Stimulated activated CD8-positive, alpha-beta memory T cell treated with anti-CD3 and anti-CD28 coated beads, Interleukin-2, amount 100 ng/mL, for 1 hour (primary cell): ENCODE measurements at places on chromosomes 2 and 18.

- no peak for DNase-seq
Observed at GRCh38 chr18:48157956-48158355, 227.5 kb upstream of the SMAD2 start.

DNA sequence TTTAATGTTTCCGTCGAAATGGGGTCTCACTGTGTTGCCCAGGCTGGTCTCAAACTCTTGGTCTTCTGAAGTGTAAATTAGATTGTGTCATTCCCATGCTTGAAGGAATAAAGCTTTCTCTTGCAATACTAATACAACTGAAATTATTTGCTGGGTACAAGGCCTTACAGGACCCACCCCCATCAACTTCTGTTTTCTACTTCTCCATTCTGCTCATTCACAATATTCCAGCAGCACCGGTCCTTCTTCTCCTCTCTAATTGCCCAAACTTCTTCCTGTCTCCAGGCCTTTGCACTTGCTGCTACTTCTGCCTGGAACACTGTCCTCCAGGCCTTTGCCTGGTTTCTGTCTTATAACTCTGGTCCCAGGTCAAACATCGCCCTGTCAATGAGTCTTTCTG lies 73.8 kb downstream of the APOB start:
- DNase-seq: no peak

- DNase-seq: no peak
Observed at GRCh38 chr2:172962082-172962481, 113.6 kb upstream of the MAP3K20 start.

DNA sequence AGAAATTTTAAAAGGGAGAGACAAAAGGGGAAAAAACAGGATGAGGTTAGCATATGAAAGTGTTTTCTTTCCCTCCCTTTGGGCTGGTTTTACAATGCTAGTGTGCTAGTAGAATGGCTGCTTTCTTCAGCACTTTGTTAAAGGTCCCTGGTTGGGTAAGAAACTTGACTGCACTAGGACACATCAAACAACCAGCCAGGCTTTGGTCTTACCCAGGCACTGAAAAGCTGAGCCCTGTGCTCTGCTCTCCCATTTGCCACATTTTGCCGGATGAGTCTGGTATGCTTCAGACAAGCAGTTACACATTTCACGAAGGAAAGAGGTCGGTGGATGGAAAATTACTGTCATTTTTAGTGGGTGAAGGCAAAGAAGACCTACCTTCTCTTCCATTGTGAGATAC lies 242.0 kb downstream of the DPP10 start:
- no peak for DNase-seq

DNA sequence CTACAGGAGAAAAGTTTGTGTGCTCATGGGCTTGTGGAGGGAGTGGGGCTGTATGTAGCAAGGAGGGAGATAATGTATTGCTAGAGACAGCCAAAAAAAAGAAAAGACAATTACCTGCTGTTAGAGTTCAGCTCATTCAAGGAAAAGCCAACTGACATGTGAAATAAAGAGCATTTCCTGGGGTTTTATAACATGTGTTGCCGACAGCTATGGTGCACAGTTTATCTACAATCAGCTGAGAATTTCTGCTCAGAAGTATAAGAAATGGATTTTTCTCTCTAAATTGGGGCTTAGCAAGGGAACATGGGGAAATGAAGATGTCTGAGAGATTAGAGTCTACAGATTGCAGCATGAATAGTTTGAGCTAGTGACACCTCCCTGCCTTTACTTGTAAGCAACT lies 674.1 kb downstream of the SUCLG1 start:
- no peak for DNase-seq

DNA sequence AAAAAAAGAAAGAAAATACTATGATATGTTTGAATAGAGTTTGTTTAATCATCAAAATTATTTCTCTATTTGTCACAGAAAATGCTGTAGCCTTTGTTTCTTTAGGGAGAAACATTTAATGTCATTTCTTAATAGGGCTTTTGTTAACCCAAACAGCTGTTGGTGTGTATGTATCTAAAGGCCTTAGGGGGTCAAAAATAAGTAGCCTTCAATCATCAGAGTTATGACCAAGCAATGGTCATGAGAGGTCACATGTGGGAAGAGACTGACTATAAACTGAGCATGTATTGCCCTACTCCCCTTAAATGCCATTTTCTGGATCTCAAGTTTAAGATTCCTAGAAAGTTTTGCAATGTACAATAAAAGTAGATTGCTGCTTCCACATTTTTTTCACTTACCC lies 22.7 kb downstream of the HNMT start:
- DNase-seq: no peak

GRCh38 chr2:162184821-162185450 lies 32.9 kb upstream of the GCG start:
- DNase-seq: no peak

DNA sequence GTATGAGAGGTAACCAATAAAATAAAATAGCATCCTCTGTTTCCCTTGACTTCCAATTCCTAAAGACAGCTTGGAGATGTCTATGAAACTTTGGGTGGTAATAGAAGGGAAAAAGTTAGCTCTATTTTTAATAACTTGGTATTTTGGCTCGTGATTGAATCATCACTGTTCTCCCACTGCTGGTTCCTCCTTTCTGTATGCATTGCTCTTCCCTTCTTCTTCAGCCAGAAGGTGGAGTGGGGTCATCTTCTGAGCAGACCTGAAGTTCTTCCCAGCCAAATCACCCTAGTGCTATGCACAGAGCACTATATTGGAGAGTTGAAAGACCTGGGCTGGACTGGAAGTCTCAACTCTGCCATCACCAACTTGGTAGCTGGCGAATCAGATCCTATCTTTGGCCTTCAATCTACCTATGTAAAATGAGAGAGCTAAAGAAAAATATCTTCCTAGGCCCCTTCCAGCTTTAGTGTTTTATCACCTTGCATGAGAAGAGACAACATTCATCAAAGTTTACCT lies 54.1 kb downstream of the CPO start:
- DNase-seq: no peak

- no peak for DNase-seq
Observed at GRCh38 chr18:7924616-7925015, 357.5 kb downstream of the PTPRM start.

DNA sequence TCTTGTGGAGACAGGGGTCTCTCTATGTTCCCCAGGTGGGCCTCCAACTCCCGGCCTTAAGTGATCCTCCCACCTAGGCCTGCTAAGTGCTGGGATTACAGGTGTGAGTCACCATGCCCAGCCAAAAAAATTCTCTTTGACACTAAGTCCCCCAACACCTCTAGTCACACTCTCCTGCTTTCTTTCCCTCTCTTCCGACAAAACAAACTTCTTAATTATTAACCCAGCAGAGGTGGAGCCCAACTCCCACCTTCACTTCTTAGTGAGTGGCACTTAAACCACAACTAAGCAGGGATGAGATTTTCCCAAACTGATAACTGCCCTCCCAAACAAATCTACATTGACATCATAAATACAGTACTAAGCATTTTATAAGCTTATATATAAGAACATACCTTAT lies 60.5 kb upstream of the PMAIP1 start:
- no peak for DNase-seq

DNA sequence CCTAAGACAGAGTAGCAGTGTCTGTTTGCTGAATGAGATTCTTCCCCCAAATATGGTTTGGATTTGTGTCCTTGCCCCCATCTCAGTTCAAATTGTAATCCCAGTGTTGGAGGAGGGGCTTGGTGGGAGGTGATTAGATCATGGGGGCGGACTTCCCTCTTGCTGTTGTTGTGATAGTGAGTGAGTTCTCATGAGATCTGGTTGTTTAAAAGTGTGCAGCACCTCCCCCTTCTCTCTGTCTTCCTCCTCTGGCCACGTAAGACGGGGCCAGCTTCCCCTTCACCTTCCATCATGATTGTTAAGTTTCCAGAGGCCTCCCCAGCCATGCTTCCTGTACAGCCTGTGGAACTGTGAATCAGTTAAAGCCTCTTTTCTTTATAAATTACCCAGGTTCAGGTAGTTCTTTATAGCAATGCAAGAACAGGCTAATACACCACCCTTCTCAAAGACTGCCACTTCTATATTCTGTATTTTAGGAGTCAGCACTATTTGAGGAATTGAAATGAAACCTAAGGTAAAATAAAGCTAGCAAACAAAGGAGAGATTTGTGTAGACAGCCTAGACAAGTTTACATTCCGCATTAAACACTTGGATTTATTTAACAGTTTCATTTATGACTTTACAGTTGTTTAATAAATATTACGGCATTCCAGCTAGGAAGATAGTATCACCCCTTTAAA lies 21.6 kb downstream of the FBXO36 start:
- DNase-seq: no peak

DNA sequence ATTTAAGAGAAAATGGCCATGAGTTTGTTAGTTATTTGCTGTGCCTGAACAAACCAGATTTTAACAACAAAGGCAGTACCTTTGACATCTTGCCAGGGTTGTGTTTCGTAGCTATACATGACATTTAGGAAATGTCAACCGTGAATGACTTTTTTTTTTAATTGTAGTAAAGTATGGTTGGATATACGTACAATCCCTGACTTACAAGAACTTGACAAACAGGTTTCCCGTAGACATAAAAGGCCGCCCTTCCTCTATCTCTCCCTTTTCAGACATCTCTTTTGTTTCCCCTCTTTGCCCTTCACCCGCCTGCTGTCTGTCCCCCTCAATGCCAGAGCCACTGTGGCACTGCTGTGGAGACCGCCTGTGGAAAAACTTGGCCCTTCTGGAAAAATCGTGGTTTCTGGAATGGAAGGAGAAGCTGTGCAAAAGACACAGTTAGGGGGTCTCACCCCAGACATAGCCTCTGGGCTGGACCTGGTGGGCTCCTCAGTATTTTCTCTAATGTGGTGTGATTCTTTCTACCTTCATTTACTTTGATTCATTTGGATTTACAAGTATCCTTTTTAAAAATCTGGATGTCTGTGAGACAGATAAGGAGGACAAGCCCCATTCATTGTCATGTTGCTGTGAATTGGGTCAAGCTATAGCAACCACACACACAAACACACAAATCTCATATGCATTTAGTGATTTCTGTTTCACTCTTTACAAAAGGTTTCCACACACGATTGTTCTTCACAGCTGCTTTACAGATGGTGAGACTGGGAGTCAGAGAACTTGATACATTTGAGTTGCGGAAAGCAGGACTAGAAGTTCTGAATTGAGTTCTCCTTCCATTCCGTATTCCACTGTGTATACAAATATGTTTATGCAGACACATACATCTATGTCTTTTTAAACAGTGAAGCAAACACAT lies 48.6 kb downstream of the SPATS2L start:
- no peak for DNase-seq

GRCh38 chr2:207594731-207595130 lies 30.5 kb downstream of the METTL21A start:
- no peak for DNase-seq

DNA sequence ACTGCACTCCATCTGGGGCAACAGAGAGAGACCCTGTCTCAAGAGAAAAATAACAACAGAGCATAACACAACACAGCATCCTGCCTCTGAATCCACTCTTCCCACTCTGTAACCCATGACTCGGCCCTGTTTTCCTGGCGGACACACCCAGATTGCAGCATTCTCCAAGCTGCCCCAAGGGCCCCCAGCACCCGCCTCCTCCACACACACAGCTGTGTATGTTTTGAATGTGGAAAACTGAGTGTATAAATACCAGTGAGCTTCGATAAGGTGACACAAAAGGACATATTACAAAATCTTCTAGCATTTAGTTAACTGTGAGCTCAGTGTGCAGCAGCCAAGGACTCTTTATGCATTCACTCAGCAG lies 13.0 kb downstream of the IMPA2 start:
- DNase-seq: no peak

DNA sequence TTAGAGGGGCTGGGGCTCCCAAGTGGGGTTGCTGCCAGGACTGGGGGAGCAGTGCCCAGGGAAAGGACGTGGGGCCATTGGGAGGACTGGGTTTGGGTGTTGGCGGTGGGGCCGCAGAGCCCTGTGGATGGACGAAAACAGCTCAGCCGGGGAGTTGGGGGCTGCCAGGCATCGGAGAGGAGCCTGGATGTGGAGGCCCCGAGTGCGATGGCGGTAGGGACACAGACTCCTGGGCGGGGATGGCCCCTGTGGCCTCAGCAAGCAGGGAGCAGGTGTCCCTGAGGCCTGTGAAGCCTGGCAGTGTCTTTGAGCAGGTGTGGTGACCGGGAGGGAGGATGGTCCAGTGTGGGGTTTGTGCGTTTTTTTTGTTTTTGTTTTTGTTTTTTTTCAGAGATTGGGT lies 13.3 kb downstream of the CTDP1 start:
- DNase-seq: no peak

- DNase-seq: no peak
Observed at GRCh38 chr2:31253356-31254131, 19.6 kb downstream of the EHD3 start.

DNA sequence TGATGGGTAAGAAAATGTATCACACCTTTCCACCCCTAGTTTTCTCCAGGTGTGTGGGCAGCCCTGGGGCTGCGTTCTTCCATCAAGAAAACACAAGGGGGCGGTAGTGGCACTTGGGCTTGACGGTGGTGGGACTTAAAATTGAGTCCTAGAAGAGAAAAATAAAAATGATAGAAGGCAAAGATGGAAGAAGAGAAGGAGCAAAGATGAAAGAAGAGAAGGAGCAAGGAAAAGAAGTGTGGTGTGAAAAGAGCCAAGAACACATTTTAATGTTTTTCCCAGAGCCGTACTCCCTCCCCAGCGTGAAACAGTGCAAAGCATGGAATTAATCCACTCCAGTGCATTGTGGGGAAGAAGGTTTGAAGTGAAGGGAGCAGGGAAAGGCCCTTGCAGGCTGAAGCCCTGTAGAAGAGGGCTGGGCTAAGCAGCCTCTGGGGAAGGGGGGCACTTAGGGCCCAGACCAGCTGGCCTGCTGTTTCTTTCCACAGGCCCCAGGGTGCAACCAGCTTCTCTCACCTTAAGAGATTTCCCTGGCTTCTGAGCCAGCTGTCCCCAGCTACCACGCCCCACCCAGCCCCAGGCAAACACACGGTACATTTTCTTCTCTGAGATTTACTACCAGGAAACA lies 256.8 kb downstream of the RNF152 start:
- DNase-seq: no peak

- DNase-seq: no peak
Observed at GRCh38 chr2:103135679-103136078, 373.8 kb downstream of the TMEM182 start.

- no peak for DNase-seq
Observed at GRCh38 chr2:37148325-37148724, 8.5 kb downstream of the EIF2AK2 start.

DNA sequence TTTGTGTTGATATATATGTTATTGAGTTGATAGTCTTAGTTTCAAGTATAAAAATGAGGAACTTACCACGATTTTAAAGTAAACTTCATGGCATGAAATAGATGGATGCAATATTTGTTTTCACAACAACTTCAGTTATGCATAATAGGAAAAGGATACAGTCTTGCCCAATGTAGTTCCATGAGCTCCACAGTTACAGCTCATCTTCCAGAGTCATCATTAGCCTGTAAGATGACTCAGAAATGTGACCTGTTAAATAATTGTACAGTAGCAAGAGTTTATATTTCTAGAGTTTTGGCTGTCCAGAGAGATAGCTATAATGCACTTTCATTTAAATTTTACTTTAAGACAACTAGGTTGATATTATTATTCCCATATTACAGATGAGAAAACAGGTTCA lies 80.9 kb upstream of the ARHGAP28 start:
- no peak for DNase-seq
